ENCODE measurements at places on chromosomes 11 and 22.

DNA sequence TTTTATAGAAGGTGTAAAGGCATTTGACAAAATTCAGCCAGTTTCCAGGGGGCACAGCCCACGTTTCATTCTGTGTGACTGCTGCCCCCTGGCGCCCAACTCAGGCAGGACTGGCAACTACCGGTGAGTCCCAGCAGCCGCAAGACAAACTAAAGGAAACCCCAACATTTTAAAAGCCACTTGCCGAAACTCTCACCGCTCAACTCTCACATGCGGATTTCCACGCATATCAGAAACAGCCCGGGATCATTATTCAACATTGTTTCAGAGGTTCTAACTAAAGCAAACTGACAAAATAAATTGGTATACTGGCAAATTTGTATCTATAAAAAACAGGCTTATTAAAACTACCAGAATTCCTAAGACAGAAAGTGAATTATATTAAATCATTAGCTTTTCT, 48.2 kb downstream of the MORC2 start:
- DNase-seq, result peak; percentile 84

DNA sequence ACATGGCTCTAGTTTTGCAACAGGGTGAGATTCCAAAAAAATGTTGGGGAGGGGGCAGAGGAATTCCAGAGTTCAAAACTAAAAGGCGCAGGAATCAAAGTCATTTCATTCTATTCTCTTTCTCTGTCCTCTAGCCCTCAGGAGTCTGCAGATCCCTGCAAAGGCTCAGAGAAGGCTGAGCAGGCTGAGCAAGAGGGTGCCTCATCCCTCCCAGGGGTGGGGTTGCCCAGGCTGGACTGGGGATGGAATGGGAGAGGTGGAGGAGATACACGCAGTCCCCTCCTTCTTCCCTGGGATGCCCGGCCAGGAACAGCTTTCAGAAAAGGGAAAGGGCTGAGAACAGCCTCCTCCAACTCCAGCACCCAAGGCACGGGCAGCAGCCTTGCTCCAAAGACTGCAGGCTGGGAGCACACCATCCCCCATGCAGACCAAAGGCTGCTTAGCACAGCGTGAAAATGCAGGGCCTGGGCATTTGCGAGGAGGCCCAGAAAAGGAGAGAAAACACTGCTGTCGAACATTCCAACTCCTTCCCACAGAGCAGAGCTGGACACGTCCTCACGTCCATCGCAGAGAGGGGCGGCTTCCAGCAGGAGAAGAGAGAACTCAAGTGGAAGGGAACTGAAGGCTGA, 51.8 kb downstream of the MN1 start:
- DNase-seq, result no peak

DNA sequence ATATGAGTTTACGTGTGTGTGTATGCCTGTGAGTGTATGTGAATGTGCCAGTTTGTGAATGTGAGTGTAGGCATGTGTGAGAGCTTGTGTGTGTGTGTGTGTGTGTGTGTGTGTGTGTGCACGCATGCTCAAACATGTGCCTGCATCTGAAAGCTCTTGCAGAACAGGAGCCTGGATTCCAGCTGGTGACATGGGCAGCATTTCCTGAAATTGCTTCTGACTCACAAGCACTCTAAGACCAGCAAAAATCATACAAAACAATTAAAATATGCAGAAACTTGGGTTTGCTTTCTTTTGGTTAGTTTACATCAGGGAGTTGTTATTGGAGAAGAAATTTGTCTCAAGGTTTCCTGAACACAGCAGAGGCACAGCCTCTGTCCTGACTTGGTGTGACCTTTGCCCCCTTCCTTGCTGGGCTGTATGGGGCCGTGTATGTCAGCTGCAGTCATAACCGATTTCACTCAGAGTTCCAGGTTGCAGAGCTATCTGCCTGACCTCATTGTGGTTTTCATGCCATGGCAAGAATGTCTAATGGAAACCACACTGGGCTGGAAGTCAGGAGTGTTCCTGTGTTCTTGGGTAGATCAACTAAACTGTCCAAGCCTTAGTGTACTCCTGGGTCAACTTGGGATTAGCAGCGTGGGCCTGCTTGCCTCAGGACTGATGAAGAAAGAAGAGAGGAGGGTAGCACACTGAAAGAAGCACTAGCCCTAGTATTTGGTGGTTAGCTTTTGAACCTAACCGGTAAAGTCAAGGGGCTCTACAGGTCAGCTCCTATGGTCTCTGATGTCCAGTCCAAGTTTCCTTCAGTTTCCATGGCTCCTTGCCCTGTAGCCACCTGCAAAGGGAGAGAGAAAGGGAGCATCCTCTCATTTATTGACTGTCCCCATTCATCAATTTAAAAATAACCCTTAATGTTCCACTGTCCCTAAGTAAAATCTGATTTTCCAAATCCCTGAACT, 143.7 kb downstream of the SNX19 start:
- DNase-seq, result peak; percentile 3

DNA sequence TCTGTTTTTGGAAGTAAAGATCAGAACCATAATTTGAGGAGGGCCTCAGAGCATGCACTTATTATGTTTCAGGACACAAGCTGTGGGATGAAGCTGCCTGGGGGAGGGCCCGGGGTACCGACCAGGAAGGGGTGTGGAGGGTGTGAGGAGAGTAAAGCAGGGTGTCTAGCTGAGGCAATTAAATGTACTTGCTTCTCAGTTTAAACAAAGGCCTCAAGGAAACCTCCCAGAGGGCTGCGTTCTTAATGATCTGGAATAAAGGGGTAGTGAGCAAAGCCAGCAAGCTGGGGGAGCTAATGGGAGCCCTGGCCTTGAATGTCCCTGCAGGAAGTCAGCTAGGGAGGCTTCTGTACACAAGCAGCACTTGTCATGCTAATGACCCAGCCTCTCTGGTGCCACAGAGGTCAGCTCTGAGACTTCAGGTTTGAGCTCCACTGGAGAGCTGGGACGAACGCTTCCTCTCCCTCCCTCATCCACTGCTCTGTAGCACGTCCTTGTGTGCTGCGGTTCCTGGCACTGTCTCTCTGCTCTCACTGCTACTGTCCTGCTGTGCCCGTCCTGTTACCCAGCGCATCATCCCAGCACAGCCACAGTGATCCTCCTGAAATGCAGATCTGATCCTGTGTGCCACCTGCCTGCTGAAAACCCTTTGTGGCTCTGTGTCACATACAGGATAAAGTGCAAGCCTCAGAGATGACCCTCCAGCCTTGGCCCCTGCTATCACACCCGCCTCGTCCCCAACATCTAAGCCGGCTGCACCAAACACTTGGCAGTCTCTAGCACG, 159.7 kb downstream of the DBX1 start:
- peak; percentile 38 for DNase-seq
